ENCODE measurements at places on chromosomes 1 and 21.

DNA sequence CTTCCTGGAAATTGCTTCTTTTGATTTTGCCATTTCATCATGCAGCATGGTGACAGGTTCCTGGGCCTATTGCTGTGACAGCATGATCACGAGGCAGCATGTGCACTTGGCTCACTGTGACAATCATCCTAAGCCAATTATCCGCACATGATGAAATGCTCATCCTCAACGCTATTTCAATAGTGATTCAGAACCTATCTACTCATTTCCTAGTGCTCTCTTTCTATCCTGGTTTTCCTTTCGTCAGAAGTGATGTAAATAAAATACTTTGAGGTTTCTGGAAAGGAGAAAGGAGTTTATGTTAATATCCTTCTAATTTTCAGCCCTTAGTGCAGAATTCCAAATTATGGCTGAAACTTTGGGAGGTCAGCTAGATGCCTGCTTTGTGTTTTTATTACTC is 110.6 kb upstream of the ADAMTS5 start:
- no peak overlapping the region for H3K27ac ChIP-seq
- no peak overlapping the region for H3K4me3 ChIP-seq
- no peaks in the 10 kb centered on the region for H3K4me1 ChIP-seq
- H3K36me3 ChIP-seq, result no peaks in the 10 kb centered on the region

DNA sequence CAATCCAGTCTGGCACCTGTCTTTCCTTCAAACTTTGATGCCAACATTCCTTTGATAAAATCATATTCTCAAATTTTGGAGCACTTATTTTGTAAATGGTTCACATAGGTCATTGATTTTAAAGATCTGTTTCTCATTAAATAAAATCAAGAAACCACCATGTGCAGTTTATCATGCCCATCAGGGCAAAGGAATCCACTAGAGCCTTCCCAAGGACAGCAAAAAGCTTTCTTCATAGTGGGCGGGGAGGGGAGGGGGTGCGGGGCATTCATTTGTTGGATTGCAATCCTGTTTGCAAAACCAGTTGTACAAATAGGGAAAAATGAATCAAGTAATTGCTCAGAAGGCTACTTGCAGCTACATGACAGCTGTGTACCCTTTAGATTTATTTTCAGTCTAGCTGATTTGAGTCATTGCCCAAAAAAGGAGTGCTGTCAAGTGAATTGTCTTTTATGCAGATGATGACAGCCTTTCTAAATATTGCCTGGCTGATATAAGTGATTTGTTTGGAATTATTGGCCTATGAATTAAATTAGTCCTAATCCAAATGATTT is 23.0 kb downstream of the LRRC8B start:
- H3K27me3 ChIP-seq, result no peaks in the 10 kb centered on the region
- no peak overlapping the region for H3K27ac ChIP-seq
- no peaks in the 10 kb centered on the region for H3K36me3 ChIP-seq
- H3K4me1 ChIP-seq, result peaks cover 46% of the 10 kb centered on the region
- DNase-seq, result no peak
- H3K4me3 ChIP-seq, result no peak overlapping the region

GRCh38 chr1:75768016-75768415 is 18.0 kb upstream of the RABGGTB start:
- H3K4me3 ChIP-seq, result no peak overlapping the region
- H3K4me1 ChIP-seq, result no peaks in the 10 kb centered on the region

DNA sequence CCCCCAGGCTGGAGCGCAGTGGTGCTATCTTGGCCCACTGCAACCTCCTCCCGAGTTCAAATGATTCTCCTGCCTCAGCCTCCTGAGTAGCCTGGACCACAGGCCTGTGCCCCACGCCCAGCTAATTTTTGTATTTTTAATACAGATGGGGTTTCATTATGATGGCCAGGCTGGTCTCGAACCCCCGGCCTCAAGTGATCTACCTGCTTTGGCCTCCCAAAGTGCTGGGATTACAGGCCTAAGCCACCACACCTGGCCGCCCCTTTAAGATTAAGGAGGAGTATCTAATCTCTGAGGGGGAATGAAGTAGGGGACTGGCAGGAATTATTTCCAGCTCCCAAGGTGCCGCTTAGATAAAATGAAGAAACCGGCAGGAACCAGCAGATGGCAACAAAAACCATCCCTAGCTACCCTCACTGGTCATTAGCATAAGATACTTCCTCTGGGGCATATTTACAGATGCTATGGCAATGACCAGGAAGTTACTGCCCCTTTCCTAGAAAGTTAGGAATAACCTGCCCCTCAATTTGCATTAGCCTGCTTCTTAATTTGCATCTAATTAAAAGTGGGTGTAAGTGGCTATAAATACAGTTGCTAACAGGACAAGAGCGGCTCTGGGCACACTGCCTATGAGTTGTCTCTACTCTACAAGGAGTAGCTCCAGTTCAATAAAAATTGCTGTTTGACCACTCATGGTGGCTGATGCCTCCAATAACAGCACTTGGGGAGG is 7.1 kb upstream of the NSUN4 start:
- H3K27me3 ChIP-seq, result no peaks in the 10 kb centered on the region
- no peaks in the 10 kb centered on the region for H3K36me3 ChIP-seq
- DNase-seq, result no peak
- H3K4me1 ChIP-seq, result no peaks in the 10 kb centered on the region

- no peaks in the 10 kb centered on the region for H3K36me3 ChIP-seq
- H3K27ac ChIP-seq, result no peak overlapping the region
- H3K4me3 ChIP-seq, result no peak overlapping the region
- no peak for DNase-seq
- H3K4me1 ChIP-seq, result peaks cover 5% of the 10 kb centered on the region
Measured at GRCh38 chr1:20149601-20150325, 10.6 kb downstream of the PLA2G2F start.

DNA sequence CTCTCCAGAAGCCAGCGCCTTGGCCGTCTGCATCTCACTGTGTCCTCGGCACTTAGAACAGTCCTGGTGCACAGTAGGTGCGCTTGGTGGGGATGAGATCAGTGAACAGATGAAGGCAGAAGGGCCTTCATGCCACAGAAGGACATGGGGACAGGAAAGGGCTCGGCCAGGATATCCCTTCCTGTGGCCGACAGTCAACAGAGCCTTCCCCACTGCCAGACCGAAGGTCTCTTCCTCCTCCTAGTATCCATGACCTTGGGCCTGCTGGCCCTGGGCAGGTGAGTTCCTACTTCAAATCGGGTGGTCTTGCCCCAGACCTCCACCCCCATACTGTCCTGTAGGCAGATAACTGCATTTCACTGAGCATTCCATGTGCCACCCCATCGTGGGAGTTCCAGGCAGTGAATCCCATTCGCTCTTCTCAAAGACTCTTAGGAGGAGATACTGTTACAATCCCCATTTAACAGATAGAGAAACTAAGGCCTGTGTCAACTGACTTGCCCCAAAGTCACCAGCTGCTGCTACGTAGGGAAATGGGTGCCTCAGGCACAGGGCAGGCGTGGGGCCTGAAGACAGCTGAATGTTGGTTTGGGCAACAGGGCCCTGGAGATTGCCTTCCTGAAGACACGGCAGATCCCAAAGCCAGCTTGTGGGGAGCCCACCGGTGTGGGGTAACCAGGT is 3.5 kb downstream of the PLEKHG5 start:
- H3K4me1 ChIP-seq, result peaks cover 59% of the 10 kb centered on the region
- peak overlapping the region; percentile 90 for H3K27ac ChIP-seq
- H3K36me3 ChIP-seq, result no peaks in the 10 kb centered on the region
- DNase-seq, result no peak

- no peak overlapping the region for H3K4me3 ChIP-seq
- H3K27ac ChIP-seq, result no peak overlapping the region
- DNase-seq, result no peak
Measured at GRCh38 chr1:1394116-1394515, 5.0 kb downstream of the CCNL2 start.

DNA sequence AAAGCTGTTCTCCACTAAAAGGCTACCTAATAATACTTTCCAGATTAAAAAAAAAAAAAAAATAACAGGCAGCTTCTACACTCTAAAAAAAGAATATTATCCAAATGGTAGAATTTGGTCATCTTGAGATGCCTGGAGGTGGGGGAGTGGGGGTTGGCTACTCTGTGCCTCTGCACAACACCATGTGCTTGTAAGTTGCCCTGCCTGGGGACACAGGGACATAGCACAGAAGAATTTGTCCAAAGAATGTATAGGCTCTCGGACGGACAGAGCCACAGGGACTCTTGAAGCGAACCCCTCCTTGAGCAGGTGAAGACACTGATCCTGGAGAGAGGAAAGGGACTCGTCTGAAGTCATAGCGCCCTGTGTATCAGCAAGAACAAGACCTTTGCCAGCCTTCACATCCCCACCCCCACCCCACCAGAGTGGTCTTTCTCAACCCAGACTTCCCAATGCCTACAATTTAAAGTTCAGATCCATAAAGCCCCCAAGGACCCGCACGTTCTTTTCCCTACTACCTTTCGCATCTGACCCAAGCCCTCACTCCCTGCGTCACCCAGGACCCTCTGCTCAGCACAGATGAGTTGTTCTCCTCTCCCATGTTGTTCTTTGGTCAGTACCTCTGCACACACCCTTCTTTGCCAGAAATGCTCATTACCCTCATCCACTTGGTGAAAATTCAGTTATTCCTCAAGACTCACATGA is 72.6 kb downstream of the LGR6 start:
- DNase-seq, result no peak
- H3K36me3 ChIP-seq, result no peaks in the 10 kb centered on the region
- H3K4me3 ChIP-seq, result no peak overlapping the region
- H3K4me1 ChIP-seq, result no peaks in the 10 kb centered on the region
- no peak overlapping the region for H3K27ac ChIP-seq

DNA sequence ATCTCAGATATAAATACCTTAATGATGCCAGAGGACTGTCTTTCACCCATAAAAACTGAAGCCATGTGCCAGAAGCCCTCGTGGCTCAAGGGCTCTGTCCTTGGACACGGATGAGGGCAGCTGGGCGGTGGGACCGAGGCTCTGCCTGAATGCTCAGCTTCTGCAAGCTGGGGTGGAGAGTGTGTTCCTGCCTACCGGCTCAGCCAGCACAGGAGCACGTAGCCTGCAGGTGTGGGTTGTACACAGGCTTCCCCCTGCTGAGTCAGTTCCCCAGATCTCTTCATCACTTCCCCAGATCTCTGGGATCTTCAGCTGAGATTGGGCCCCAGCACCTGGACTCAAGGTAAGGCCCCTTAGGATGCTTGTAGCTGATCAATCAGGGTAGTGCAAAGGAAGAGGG is 15.4 kb downstream of the KCNJ15 start:
- no peaks in the 10 kb centered on the region for H3K36me3 ChIP-seq
- H3K27me3 ChIP-seq, result no peaks in the 10 kb centered on the region
- no peak overlapping the region for H3K4me3 ChIP-seq
- DNase-seq, result no peak
- peaks cover 50% of the 10 kb centered on the region for H3K4me1 ChIP-seq

GRCh38 chr21:26834181-26834905 is 10.9 kb downstream of the ADAMTS1 start:
- DNase-seq, result no peak
- no peak overlapping the region for H3K4me3 ChIP-seq
- no peak overlapping the region for H3K27ac ChIP-seq
- no peaks in the 10 kb centered on the region for H3K27me3 ChIP-seq
- peaks cover 7% of the 10 kb centered on the region for H3K36me3 ChIP-seq

GRCh38 chr1:229536982-229537381 is 21.5 kb downstream of the ABCB10 start:
- no peak overlapping the region for H3K4me3 ChIP-seq
- H3K36me3 ChIP-seq, result no peaks in the 10 kb centered on the region
- H3K27me3 ChIP-seq, result no peaks in the 10 kb centered on the region

- H3K4me3 ChIP-seq, result no peak overlapping the region
- H3K4me1 ChIP-seq, result no peaks in the 10 kb centered on the region
- no peak for DNase-seq
- H3K27ac ChIP-seq, result no peak overlapping the region
- no peaks in the 10 kb centered on the region for H3K27me3 ChIP-seq
- H3K36me3 ChIP-seq, result no peaks in the 10 kb centered on the region
Measured at GRCh38 chr1:60562740-60563139, 489.2 kb upstream of the C1orf87 start.

GRCh38 chr1:182056601-182057366 is 4.7 kb downstream of the ZNF648 start:
- H3K4me3 ChIP-seq, result no peak overlapping the region
- H3K27ac ChIP-seq, result no peak overlapping the region
- H3K36me3 ChIP-seq, result no peaks in the 10 kb centered on the region
- no peak for DNase-seq
- H3K27me3 ChIP-seq, result no peaks in the 10 kb centered on the region
- no peaks in the 10 kb centered on the region for H3K4me1 ChIP-seq

DNA sequence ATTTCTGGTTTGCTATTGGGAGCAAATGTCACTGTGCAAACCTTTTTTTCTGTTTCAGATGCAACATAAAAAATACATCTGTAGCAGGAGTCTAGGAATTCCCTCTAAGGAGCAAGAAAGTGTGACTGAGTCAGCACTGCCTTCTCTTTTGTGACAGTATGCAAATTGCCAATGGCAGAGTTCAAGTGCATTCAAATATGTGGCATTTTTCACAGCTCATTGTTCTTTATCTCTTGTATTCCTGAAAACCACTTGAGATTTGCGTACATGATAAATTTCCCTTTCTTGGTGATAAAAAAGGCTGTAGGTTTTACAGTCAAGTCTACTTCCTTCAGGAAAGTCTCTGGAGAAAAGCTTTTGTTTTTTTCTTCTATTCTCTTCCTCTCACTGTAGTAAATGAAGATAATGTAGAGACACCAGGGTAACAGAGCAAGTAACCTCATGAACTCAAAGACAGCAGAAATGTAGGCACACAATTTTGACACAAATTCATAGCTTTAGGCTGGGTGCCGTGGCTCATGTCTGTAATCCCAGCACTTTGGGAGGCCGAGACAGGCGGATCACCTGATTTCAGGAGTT is 129.7 kb upstream of the L1TD1 start:
- no peaks in the 10 kb centered on the region for H3K27me3 ChIP-seq
- H3K4me1 ChIP-seq, result peaks cover 9% of the 10 kb centered on the region
- H3K36me3 ChIP-seq, result no peaks in the 10 kb centered on the region
- no peak for DNase-seq
- H3K4me3 ChIP-seq, result no peak overlapping the region

DNA sequence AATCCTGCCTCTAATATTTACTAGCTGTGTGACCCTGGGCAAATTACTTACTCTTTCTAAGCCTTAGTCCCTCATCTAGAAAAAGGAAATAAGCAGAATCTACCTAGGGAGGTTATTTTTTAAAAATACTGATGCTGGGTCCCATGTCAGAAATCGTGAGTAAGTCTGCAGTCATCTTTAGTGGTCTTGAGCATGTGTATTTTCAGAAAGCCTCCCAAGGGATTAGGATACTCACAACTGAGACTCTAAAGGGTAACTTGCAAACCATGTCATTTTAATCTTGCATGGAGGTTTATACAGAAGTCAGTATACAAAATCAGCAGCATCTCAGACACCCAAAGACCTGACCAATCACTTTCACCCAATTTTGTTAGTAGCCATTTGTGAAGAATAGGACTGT is 43.2 kb downstream of the DSTYK start:
- H3K27ac ChIP-seq, result no peak overlapping the region
- no peak for DNase-seq
- H3K27me3 ChIP-seq, result no peaks in the 10 kb centered on the region
- H3K36me3 ChIP-seq, result no peaks in the 10 kb centered on the region

DNA sequence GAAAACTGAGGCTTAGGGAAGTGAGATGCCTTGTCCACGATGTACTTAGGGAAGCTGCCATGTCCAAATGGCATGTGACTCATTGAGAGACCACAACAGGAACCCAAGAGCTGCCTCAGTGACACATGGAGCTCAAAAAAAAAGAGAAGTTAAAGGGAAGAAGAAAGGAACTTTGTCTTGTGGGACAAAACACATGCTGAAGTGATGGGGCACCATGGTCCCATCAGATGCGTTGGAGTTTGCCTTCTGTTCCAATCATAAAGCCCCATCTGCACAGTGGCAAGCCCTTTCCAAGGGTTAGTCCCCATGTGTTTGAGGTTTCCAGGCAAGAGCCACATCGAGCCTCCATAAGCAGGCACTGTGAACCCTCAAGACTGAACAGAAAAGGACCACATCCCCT is 8.0 kb downstream of the MED8 start:
- H3K27ac ChIP-seq, result no peak overlapping the region
- no peak for DNase-seq
- H3K4me3 ChIP-seq, result no peak overlapping the region
- H3K4me1 ChIP-seq, result no peaks in the 10 kb centered on the region
- no peaks in the 10 kb centered on the region for H3K27me3 ChIP-seq

Data from vagina (tissue), 2 donors.